ENCODE measurements at places on chromosomes 12 and 14.

GRCh38 chr12:124814741-124815613, 48.7 kb downstream of the SCARB1 start:
- DNase-seq: no peak

DNA sequence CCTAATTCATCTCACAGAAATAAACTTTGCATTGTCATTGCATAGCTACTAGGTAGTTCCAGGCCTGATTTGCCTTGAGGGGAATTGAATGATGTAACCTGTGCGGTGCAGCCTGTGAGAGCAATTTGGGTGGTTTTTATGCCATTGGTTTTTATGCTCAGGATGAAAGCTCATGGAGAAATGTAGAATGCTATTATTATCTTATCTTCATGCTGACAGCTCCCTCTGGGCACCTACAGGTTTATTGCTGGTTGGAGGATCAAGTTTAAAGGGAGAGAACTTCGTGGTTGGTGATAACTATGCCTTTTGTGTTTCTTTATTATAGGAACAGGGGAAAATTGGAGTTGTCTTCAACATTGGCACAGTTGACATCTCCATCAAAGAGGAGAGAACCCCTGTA, 547.9 kb downstream of the DIO2 start:
- no peak for DNase-seq

GRCh38 chr12:90407841-90408240, 547.1 kb downstream of the CCER1 start:
- DNase-seq: no peak

DNA sequence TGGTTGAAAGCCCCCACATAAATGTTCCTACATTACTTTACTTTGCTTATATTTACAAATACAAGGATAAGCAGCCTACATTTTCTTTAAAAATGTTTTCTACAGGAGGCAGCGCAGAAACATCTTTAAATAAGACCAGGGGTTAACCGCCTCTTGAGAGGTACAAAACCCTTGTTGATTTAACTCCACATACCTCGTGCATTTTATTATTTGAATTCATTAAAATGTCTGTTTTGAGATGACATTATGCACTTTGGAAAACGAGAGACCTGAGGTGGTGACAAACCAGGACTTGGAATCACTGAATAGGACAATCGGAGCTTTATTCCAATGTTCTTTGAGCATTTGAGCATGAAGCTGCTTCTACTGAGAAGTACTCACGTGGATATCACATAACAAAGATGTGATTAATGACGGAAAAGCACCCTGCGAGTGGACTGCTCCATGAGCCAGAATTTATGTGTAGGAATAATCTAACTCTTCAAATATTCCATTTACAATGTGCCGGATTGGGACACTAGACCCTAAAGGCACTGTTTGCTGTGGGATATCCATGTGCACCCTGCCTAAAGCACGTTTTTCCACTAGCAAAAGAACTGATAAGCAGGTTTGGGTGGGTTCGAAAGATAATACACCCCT, 746 bp upstream of the DUSP16 start:
- peak; percentile 32 for DNase-seq

DNA sequence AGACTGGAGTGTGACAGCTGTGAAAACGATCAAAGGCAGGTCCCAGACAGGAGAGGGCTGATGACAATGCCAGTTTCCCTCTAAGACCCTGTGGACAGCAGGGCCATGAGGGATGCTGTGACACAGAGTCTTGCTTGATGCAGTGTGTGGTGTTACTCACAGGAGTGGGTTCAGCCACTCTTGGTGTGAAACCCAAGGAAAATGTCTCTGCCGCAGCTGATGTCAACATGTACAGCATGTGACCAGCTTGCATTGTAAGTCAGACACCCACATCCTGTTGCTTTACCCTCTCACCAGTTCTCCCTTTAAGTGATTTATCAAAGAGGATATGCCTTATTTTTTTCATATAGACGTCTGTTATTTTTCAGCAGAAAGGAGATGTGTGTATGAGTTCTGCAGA, 268.6 kb downstream of the BTG1 start:
- no peak for DNase-seq

- DNase-seq: peak; percentile 39
These were observed 215.6 kb upstream of the DDHD1 start for GRCh38 chr14:53368711-53369201.

GRCh38 chr12:124172636-124173035, 122.3 kb upstream of the RFLNA start:
- DNase-seq: no peak

DNA sequence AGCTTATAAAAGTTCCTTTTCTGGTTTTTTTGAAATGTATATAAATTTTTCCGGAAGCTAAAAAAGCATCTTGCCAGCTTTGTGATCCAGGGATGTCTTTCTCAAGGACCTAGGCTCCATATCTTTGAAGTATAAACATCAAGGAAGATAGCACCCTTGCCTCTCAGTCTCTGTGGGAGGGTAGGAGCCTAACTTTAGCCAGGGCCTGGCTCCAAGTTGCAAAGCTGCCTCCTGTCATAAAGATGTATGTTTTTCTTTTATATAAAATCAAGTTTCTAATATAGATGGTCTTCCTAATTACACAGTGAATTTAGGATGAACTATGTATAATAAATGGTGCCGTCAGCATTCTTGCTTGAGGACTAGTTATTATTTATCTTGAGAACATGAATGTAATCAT, 612.6 kb upstream of the USP15 start:
- DNase-seq: no peak

DNA sequence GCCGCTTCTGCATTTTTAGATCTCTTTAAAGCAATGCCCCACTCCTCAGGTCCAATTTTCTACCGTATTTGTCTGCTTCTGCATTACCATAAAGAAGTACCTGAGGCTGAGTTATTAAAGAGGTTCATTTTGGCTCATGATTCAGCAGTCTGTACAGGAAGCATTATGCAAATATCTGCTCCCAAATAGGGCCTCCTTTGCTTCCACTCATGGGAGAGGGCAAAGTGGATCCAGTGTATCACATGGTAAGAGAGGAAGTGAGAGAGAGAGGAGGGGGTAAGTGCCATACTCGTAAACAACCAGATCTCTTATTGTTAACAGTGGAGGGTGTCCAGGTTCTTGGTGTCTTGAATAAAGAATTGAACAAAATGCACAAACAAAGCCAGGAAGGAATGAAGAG, 316.1 kb upstream of the SEL1L start:
- DNase-seq: no peak

DNA sequence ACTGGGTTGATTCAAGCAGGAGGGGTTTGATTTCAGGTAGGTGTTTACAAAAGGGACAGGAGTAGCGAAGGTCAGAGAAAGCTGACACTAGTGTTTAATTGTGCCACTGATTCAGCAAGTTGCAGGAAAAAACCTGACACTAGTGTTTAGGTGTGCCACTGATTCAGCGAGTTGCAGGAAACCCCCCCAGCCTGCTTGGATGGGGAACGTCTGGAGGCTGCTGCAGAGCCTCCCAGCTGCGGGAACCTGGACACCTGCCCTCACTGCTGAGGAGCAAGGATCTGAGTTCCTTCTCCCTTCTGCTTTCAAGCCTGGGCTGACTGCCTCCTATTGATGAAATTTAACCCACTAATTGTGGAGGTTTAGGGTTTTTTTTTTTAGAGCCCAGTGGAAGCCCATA, 84.2 kb downstream of the AVPR1A start:
- DNase-seq: no peak

- DNase-seq: no peak
These were observed 210.9 kb upstream of the ARID2 start for GRCh38 chr12:45518291-45519235.

- DNase-seq: no peak
These were observed 38.5 kb downstream of the CCDC92 start for GRCh38 chr12:123934016-123934620.

- DNase-seq: no peak
These were observed 49.1 kb upstream of the CAND1 start for GRCh38 chr12:67220065-67220464.

- no peak for DNase-seq
These were observed 9.2 kb downstream of the ZFP36L1 start for GRCh38 chr14:68783408-68784225.

GRCh38 chr12:51661836-51662235, 70.8 kb downstream of the SCN8A start:
- DNase-seq: no peak

DNA sequence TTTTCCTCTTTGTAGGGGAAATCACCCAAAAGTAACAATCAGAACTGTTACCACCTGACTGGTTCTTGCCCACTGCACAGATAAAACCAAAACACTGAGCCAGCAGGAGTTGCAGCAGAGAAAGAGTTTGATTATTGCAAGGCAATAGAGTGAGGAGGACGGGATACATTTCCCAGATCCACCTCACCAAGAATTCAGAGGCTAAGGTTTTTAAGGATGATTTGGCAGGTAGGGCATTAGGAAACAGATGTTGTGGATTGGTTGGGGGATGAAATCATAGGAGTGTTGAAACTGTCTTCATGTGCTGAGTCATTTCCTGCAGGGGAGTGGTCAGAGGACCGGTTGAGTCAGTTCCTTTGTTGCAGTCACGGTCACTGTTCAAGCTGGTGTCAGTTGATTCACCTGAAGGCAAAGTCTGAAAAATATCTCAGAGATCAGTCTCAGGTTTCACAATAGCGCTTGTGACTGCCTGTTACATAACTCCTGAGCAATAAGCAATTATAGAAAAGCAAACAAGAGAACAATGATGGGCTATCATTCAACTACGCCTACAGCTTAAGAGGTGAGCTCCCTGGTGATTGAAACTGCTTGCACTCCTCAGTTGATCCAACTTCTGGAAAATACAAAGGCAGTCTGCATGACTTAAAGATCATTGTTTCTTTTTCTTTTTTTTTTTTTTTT, 20.3 kb upstream of the AMN1 start:
- peak; percentile 98 for DNase-seq

GRCh38 chr12:47811581-47812484, 7.9 kb downstream of the HDAC7 start:
- no peak for DNase-seq

GRCh38 chr14:74645756-74646470, 33.9 kb upstream of the LTBP2 start:
- DNase-seq: no peak

GRCh38 chr12:104012331-104012730, 37.7 kb downstream of the GLT8D2 start:
- DNase-seq: no peak

- no peak for DNase-seq
These were observed 35.2 kb downstream of the LGR5 start for GRCh38 chr12:71474791-71475190.

- no peak for DNase-seq
These were observed 17.4 kb upstream of the VPS33A start for GRCh38 chr12:122283680-122284079.

Measured in Caki2 (cell line).